Trophoblast cell (in vitro differentiated cells and primary cell): ENCODE measurements at places on chromosomes 2 and 18.
A peak's percentile ranks its signal among the peaks of the same experiment; 100 is the strongest.

DNA sequence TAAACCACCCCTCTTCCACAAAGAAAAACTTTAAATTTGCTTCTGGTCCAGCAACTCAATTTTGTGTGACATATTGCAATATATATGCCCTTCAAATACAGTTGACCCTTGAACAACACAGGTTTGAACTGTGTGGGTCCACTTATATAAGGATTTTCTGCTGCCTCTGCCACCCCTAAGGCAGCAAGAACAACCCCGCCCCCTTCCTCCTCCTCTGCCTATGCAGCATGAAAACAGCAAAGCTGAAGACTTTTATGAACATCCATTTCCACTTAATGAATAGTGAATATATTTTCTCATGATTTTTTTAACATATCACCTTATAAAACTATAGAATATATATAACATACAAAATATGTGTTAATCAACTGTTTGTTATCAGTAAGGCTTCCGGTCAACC lies 58.3 kb downstream of the EML4 start:
- H3K4me1 ChIP-seq = no peaks in the 10 kb centered on the region
- H3K36me3 ChIP-seq = no peaks in the 10 kb centered on the region
- no peaks in the 10 kb centered on the region for H3K27me3 ChIP-seq

- no peaks in the 10 kb centered on the region for H3K4me1 ChIP-seq
- no peaks in the 10 kb centered on the region for H3K27me3 ChIP-seq
- H3K27ac ChIP-seq = no peak overlapping the region
- DNase-seq = peak; percentile 75
- no peak overlapping the region for H3K4me3 ChIP-seq
These were observed 203.0 kb downstream of the SOCS6 start for GRCh38 chr18:70491734-70492348.

GRCh38 chr2:48278590-48278989 lies 251.4 kb upstream of the STON1 start:
- no peaks in the 10 kb centered on the region for H3K36me3 ChIP-seq
- no peak overlapping the region for H3K4me3 ChIP-seq
- H3K27me3 ChIP-seq = no peaks in the 10 kb centered on the region
- H3K4me1 ChIP-seq = no peaks in the 10 kb centered on the region
- no peak overlapping the region for H3K27ac ChIP-seq
- DNase-seq = peak; percentile 11

- no peaks in the 10 kb centered on the region for H3K36me3 ChIP-seq
- H3K4me3 ChIP-seq = no peak overlapping the region
- no peak for DNase-seq
- H3K4me1 ChIP-seq = no peaks in the 10 kb centered on the region
- H3K27me3 ChIP-seq = no peaks in the 10 kb centered on the region
- H3K27ac ChIP-seq = no peak overlapping the region
These were observed 678.4 kb upstream of the VRK2 start for GRCh38 chr2:57368190-57368589.

DNA sequence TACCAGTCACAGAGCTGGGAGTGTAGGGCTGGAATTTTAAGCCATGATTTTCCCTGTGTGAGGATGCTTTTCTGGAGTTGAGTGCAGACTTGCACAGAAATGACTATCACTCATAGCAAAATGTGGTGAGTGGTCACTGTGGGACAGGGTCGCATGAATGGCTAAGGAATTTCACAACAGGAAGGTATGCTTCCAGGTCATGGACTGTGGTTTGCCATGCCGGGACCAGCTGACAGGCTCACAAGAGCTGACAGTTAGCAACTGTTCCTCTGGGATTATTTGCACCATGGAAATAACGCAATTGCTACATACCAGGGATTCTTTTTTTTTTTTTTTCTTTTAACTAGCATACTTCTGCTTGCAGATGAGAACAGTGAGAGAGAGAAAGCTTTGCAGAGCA lies 3.8 kb upstream of the UXS1 start:
- no peak overlapping the region for H3K4me3 ChIP-seq
- peak; percentile 76 for DNase-seq
- H3K27me3 ChIP-seq = no peaks in the 10 kb centered on the region
- H3K36me3 ChIP-seq = no peaks in the 10 kb centered on the region

- no peak overlapping the region for H3K4me3 ChIP-seq
- H3K27me3 ChIP-seq = no peaks in the 10 kb centered on the region
- H3K4me1 ChIP-seq = no peaks in the 10 kb centered on the region
- H3K27ac ChIP-seq = no peak overlapping the region
- H3K36me3 ChIP-seq = no peaks in the 10 kb centered on the region
These were observed 136.1 kb downstream of the DNER start for GRCh38 chr2:229578052-229578846.

GRCh38 chr2:158006961-158007719 lies 94.5 kb upstream of the UPP2 start:
- no peaks in the 10 kb centered on the region for H3K36me3 ChIP-seq
- DNase-seq = peak; percentile 12
- H3K4me1 ChIP-seq = no peaks in the 10 kb centered on the region
- H3K27me3 ChIP-seq = no peaks in the 10 kb centered on the region
- H3K27ac ChIP-seq = no peak overlapping the region

DNA sequence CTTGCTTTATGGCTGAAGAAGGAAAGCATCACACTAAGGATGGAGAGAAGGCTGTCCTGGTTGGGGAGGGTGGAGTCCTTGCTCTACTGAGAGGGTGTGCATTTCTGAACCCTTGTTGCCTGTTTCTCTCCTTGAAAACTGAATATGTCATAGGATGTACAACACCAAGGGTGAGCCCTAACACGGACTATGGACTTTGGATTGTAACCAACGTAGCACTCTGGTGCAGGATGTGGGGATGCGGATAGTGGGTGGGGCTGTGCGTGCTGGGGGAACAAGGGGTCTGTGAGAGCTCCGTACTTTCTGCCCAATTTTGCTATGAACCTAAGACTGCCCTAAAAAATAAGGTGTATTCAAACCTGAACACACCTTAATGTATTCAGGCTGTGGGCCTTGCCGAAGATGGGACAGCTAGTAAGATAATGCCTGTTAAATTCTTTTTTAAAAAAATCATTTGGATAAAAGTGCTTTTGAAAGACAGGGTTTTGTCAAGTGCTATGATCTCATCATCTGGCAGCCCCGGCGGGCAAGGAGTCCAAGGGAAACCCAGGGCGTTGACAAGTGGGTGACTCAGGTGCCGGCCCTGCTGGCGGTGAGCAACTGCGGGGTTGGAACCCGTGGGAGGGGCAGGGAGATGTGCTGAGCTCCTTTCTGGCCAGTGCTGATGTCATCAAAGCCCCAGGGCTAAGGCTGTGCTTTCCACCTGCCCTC lies 54.0 kb downstream of the GATA6 start:
- H3K4me3 ChIP-seq = no peak overlapping the region
- H3K4me1 ChIP-seq = peaks cover 2% of the 10 kb centered on the region
- H3K36me3 ChIP-seq = no peaks in the 10 kb centered on the region
- H3K27me3 ChIP-seq = no peaks in the 10 kb centered on the region
- no peak overlapping the region for H3K27ac ChIP-seq

DNA sequence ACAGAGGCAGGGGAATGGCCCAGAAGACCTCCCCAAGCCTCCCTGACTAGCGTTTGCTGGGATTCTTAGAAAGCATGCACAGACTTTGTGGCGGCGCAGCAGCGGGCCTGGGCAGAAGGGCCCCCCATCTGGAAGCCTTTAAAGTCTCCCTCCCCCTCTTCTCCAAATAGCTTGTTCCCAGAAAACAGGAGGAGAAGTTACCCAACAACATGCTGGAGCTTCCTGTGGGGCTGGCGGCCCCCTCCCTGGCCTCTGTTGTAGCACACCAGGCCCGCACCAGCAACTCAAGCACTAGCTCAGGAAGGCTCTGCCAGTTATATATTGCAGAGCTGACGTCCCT lies 334.8 kb downstream of the DYSF start:
- H3K27me3 ChIP-seq = no peaks in the 10 kb centered on the region
- H3K36me3 ChIP-seq = no peaks in the 10 kb centered on the region
- H3K4me1 ChIP-seq = peaks cover 21% of the 10 kb centered on the region
- no peak overlapping the region for H3K4me3 ChIP-seq
- no peak overlapping the region for H3K27ac ChIP-seq
- no peak for DNase-seq

DNA sequence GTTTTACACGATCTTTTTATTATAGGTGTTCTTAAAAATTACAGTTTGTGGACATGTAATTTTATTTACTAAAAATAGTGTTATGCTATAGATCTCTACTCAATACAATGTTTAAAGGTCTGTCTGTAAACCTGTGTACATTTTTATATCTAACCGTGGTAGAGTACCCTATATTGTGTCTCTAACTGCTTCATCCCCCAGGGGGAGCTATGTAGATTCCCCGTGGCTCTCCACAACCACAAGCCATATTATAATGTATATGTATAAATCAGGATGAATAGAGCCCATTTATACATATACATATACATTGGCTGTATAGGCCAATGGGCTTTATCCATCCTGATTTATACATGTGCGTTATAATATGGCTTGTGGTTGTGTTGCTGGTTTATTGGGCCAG lies 59.4 kb downstream of the ADAM23 start:
- no peaks in the 10 kb centered on the region for H3K27me3 ChIP-seq
- H3K4me3 ChIP-seq = no peak overlapping the region

- H3K27ac ChIP-seq = no peak overlapping the region
- no peaks in the 10 kb centered on the region for H3K36me3 ChIP-seq
- no peak for DNase-seq
- H3K27me3 ChIP-seq = no peaks in the 10 kb centered on the region
- H3K4me1 ChIP-seq = no peaks in the 10 kb centered on the region
These were observed 560.7 kb downstream of the STK39 start for GRCh38 chr2:167686691-167687090.

DNA sequence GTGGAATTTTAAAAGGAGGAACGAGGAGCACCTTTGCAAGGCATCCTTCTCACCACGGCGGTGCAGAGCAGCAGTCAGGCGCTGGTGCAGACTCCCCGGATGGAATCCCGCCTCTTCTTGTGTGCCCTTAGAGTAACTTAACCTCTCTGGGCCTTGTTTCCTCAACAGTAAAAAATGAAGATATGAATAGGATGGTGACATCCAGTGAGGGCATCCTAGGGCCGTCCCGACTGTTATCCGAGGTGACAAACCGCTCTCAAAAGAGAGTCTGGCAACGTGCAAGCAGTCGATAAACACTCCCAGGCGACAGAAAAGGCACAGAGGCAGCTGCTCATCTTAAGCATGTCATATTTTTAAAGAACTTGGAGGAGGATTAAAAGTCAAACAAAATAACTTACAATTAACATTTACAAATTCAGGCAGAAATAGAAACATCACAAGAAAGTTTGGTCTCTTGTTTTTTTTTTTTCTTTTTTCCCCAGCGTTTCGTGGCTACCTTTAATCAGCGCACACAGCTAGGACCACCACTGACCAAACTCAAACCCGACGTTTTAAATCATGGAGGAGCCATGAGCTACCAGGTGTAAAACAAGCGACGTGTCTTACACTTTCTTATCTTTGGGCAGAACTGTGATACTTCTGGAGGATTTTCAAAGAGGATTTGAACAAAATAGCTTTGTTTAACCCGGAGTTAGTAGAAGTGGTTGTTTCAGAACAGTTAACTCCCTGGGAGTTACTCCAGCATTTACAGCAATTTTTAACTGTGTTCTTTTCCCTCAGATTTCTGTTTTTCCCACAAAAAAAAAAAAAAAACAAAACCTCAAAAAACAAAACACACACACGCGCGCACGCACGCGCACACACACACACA lies 2.1 kb downstream of the MBP start:
- peak overlapping the region; percentile 45 for H3K4me3 ChIP-seq
- peaks cover 3% of the 10 kb centered on the region for H3K27me3 ChIP-seq
- no peak for DNase-seq
- no peaks in the 10 kb centered on the region for H3K36me3 ChIP-seq
- H3K4me1 ChIP-seq = peaks cover 9% of the 10 kb centered on the region

DNA sequence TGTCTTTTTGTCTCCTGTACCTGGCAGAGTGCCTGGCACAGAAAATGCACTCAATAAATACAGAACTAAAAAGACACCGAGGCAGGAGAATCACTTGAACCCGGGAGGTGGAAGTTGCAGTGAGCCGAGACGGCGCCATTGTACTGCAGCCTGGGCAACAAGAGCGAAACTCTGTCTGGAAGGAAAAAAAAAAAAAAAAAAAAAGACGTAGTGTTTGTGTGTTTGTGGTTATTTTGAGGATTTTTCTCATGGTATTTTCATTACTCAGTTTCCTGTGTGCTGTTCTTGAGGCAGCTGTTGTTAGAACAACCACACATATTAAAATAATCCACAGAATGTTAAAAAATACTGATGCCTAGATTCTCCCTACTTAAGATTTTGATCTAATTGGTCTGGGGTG lies 519.2 kb upstream of the SPHKAP start:
- no peaks in the 10 kb centered on the region for H3K4me1 ChIP-seq
- H3K27me3 ChIP-seq = no peaks in the 10 kb centered on the region
- no peak overlapping the region for H3K4me3 ChIP-seq
- H3K27ac ChIP-seq = no peak overlapping the region

DNA sequence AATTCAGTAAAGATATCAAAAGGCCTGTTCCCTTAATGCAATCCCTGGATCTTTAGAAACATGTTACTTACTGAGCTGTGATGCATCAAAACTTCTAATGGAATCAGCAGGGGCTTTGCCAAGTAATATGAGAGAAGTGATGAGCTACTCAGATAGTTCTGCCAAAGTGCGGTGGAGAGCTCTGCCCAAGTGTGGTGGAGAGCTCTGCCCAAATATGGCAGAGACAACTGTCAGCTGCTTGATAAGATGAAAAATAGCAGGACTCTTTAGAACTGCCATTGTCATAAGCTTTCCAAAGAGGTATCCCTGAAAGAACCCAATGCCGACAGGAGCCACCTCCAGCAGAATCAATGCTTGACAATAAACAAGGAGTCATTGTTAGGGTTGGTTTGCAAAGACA lies 167.9 kb upstream of the SLC39A10 start:
- no peak for DNase-seq
- peaks cover 3% of the 10 kb centered on the region for H3K4me1 ChIP-seq
- no peaks in the 10 kb centered on the region for H3K27me3 ChIP-seq

DNA sequence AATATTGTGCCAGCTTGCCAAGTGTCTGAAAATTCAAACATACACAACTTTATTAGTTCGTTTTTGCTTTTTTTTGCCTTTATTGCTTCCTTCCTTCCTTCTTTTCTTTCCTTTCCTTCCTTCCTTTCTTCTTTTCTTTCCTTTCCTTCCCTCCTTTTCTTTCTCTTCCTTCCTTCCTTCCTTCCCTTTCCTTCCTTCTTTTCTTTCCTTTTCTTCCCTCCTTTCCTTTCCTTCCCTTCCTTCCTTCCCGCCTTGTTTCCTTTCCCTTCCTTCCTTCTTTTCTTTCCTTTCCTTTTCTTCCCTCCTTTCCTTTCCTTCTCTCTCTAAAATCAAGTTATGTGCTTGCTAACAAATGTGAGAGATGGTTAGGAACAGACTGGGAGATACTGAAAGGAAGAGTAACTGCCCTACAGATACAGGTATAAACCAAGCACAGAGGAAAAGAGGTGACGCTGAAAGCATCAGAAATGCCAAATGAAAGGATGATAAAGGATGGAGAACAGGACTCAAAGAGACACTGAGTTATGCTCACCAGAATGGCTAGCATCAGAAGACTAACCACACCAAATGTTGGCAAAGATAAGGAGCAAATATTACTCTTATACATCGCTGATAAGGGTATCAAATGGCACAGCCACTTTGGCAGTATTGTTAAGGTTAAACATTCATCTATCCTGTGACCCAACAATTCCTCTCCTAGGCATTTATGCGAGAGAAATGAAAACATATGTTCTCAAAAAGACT lies 151.6 kb downstream of the MREG start:
- H3K4me1 ChIP-seq = peaks cover 6% of the 10 kb centered on the region
- no peak overlapping the region for H3K27ac ChIP-seq
- H3K36me3 ChIP-seq = no peaks in the 10 kb centered on the region
